ENCODE measurements at places on chromosomes 4 and X.

DNA sequence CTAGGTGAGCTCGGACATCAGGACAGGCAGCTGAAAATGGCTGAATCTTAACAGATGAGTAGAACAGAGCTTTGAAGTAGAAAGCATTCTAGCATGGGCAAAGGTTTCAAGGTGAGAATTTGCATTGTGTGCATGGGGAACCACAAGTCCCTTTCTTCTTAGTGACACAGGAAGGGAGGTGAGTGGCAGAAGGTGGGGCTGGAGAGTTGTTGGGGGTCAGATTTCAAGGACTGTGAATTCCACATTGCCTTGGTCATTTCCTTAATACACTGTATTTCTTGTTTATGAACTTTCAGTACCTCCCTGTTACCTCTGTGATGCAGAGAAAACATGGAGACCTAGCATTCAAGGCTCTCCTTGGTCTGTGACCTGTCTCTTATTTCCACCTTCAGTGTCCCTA lies 4.1 kb downstream of the APEX2 start:
- no peak for DNase-seq

DNA sequence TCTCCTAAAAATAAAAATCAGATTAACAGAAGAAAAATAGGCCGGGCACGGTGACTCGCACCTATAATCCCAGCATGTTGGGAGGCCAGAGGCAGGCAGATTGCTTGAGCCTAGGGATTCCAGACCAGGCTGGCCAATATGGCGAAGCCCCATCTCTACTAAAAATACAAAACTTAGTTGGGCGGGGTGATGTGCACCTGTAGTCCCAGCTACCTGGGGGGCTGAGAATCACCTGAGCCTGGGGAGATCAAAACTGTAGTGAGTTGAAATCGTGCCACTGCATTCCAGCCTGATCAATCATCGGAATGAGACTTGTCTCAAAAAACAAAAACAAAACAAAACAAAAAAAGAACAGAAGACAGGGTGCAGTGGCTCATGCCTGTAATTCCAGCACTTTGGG lies 32.8 kb upstream of the NOCT start:
- DNase-seq = no peak

DNA sequence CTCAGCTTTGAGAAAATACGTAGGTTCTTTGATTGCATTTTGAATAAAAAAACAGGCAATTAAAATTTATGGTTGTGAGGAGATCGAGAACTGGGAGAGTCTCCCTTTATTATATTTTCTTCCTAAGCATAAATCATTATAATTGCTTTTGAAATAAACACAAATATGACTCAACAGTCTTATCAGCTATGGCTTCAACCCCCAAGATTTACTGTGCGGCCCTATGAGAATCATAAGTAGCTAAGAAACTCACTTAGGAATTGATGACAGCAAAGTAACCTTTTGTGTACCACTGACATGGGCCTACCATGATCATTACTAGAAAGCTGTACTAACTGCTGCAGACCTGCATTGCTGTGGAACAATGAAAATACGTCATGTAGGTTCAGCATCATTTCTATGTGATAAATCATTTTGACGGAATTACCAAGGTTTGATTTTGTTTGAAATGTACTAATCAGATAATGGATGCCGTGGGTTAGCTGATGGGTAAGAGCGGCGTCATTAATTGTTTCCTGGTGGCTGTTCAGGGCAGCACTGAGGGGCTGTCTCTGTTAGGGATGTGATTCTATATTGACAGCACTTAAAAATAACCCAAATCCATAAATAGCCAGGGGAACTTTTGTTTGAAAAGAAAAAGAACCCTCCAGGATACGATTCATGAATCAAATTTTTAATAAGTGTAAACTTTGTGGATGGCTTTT lies 51.5 kb upstream of the GPRIN3 start:
- no peak for DNase-seq

DNA sequence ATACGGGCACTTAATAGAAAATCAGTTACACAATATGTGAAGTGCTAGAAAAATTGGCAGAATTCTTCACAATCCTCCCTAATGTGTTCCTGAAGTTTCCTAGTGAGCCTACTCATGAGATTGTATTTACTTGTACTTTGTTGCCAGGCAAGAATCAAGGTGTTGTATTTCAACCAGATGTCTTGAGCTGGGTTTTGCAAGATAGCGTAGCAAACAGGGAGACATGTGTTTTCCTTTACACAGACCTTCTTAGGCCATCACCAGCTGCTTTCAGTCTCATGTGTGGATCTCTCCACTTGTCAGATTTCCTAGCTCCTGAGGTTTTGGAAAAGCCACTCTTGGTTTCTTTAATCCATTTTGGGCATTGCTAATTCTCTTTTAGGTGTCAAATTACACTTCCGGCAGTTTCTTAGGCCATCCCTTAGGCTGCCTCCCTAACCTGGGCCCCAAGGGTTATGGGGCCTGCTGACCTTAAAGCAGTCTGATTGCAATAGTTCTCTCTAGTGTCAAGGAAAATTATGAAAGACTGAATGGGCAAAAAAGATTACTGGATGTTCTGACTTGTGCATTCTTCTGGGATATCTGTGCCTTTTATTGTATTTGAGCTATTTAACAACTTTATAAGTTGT lies 12.2 kb upstream of the EDA start:
- DNase-seq = no peak

All from retinal pigment epithelial cell (primary cell).